Activated T-cell treated with anti-CD3 and anti-CD28 coated beads, Interleukin-2, amount 50 U/mL, for 24 hours (primary cell): ENCODE measurements at places on chromosomes 16 and 17.

- H3K4me1 ChIP-seq: peaks cover 68% of the 10 kb centered on the region
- H3K36me3 ChIP-seq: peaks cover 77% of the 10 kb centered on the region
- H3K27ac ChIP-seq: peak overlapping the region; percentile 14
- H3K4me3 ChIP-seq: no peak overlapping the region
- H3K27me3 ChIP-seq: no peaks in the 10 kb centered on the region
These were observed 122.6 kb downstream of the SOCS1 start for GRCh38 chr16:11133344-11133943.

GRCh38 chr17:44361292-44362260 is 2.1 kb downstream of the FAM171A2 start:
- no peak overlapping the region for H3K27ac ChIP-seq
- H3K4me3 ChIP-seq: no peak overlapping the region
- no peaks in the 10 kb centered on the region for H3K36me3 ChIP-seq
- DNase-seq: no peak

DNA sequence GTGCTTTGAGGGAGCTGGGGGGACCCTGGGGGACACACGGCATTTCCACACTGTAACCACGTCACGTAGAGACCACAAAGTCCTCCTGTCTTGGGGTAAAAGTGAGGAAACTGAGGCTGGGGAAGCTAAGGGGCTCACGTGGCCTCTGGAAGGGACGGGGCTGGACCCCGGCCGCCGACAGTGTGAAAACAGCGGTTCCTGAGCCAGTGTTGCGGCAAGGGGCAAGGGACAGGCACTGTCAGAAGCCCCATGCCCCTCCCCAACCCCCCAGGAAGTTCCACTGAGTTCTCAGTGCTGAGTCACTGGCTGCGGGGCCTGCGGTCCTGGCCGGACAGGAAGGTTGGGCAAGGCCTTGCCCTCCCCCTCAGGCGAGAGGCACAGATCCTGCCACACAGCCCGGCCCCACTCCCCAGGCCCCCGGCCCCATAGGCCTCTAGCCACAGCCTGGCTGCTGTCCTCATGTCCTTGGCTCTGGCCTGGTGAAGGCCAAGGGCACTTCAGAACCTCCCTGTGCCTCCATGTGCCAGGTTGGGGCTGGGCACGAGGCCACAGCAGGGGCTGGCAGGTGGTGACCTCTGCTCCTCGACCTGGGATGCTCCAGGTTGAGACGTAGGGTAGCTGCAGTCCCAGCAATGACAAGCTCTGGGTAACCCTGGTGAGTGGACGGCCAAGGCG is 5.0 kb upstream of the CCDC57 start:
- no peaks in the 10 kb centered on the region for H3K27me3 ChIP-seq
- H3K4me3 ChIP-seq: no peak overlapping the region
- no peak overlapping the region for H3K27ac ChIP-seq

DNA sequence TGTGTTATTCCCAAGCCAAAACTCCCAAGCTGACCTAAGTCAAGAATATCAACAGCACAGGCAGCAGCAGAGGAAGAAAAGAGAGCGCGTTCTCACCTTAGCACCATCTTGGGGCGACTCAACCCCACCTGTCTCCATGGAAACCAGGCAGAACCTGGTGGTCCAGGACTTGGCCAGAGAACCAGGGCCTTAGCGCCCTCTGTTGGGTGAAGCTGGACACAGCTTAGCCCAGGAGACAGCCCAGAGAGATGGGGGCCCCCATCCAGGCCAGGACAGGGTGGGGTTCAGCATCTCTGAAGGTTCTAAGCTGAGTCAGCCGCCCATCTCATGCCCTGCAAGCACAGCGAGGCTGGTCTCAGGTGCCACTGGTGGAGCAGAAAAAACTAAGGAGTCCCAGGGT is 60.1 kb upstream of the TMEM132E start:
- H3K27ac ChIP-seq: no peak overlapping the region
- H3K4me3 ChIP-seq: no peak overlapping the region
- H3K27me3 ChIP-seq: peaks cover 19% of the 10 kb centered on the region
- H3K36me3 ChIP-seq: no peaks in the 10 kb centered on the region
- DNase-seq: no peak
- no peaks in the 10 kb centered on the region for H3K4me1 ChIP-seq

GRCh38 chr16:66549284-66550131 is at the start of gene TK2:
Gene TK2 (minus strand): TSS chr16:66550122. CDS start chr16:66550061, 61 bp downstream.
- peak within 1 kb of the TSS; percentile 91 for H3K27ac ChIP-seq
- no peaks in the 10 kb centered on the region for H3K27me3 ChIP-seq
- peaks cover 59% of the 10 kb centered on the region for H3K4me1 ChIP-seq
- peak within 1 kb of the TSS; percentile 82 for H3K4me3 ChIP-seq
- H3K36me3 ChIP-seq: peaks cover 22% of the 10 kb centered on the region

DNA sequence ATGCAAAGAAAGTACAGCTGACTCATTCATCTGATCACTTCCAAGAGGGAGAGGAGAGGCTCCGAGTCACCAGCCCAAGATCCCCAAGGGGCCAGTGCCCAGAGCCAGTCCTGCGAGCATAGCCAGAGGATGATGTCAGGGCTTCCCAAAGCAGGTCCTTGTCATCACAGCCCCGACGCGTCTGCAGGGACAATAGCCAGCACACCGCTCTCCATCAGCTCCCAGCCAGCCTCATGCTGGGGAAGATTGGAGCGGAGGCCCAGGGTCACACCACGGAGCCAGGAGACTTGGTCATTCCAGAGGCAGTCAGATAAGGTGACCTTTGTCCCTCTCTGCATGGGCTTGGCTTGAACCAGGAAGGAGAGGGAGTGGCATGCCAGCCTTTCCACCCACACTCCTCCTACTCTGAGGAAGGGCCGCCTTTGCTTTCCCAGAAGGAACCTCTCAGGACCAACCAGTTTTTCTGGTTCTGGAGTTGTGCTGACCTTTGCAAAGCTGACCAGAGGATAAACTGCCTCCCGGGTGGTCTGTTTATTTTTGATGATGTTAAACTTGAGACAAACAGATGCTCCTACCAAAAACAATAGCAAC is 58.3 kb upstream of the ARHGAP44 start:
- H3K27ac ChIP-seq: no peak overlapping the region
- H3K27me3 ChIP-seq: peaks cover 5% of the 10 kb centered on the region
- H3K36me3 ChIP-seq: no peaks in the 10 kb centered on the region
- no peak overlapping the region for H3K4me3 ChIP-seq
